Left hindlimb (tissue), 1 donor: ENCODE measurements at places on chromosomes 11 and 22.

DNA sequence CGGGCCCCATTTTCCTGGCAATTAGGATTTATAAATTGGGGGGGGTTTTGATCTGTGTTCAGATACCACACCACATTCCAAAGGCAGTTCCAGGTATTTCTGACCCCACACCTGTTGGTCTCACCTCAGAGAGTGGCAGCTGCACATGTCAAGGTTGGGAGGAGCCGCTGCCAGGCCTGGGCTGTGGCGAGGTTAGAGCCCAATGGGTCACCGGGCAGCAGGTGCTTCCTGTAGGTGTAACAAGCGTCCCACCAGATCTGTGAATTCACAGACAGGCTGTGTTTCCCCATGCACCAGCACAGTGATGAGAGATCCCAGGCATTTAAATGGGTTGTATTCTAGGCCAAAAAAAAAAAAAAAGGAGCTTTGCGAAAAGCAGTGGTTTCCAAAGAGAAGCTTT, 58.6 kb downstream of the CABIN1 start:
- DNase-seq: no peak

DNA sequence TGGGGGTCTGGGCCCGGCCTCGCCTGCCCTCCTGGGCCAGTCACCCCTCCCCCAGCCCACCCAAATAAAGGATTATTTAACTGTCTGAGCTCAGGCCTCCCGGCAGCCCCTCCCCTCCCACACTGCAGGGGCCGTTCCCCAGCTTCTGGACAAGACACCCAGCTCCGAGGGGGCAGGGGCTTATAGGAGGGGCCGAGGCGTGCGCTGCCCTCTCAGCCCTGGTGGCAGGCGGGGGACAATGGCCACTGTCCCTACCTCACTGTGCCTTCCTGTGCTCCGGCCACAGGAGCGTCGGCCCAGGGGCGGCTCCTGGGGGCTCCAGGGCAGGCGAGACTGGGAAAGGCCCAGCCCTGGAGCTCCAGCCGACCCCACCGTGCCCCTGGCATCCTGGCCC, 2.2 kb upstream of the SELENOO start:
- no peak for DNase-seq

DNA sequence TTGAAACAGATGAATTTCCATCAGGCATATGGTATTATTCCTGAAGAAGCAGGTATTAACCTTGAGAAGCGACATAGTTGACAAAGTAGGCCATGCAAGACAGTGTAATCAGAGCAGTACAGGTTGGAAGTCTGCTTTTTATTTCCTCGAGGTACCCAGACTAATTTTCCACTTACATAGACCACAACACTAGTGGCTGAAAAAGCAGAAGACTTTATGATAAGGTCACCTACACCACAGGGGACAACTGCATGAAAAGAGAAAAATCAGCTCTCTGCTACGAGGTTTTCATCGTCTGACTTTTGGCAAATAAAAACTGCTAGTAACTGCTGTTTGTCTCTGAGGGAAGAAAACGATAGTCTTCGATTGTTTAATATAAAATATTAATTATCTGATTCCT, 77.5 kb downstream of the CNTN5 start:
- DNase-seq: no peak

DNA sequence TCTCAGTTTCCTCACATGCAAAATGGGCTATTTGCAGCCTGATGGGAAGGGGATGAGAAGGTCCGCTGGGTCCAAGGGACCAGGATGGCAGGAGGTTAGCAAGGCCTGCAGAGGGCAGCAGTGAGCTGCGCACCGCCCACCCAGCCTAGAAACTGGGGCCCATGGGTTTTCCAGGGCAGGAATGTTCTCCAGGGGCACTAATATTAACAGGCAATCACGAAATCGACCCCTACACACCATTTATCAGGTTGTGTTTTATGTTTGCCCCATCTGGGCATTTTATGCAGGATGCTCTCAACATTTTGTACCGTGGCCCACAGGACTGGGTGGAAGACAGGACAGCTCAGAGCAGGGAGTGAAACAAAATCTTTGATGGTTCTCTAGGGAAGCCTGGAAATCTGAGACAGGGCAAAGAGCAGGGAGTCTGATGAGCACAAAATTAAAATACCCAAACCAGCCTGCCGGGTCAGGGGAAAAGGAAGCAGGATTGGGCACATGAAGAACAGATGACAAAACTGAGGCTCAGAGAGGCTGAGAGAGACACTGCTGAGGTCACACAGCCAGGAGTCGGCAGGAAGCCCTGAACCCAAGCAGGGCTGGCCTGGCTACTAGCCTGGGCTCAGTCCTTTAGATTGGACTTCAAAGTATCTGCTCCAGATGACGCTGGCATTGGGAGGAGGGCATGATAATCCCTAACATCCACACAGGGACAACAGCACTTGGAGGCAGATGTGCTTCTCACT, 1.6 kb upstream of the BCR start:
- peak; percentile 63 for DNase-seq

GRCh38 chr22:24810043-24810749, 4.2 kb downstream of the SGSM1 start:
- DNase-seq: no peak

DNA sequence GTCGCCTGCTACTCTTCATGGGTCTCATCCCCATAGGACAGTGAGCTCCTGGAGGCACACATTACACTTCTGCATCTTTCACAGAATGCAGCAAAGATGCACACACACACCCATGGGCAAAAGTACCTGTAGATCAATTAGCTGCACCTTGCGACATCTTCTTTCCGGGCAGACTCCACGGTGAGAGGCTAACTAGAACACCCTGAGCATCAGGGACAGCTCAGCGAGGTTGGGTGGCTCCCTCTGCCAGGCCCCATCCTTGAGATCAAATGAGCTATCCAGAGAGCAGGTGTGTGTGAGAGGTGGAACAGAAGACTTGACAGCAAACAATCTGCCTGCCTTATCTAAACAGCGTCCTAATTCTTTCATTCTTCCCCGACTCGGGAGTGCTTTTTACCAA, 96.1 kb upstream of the BID start:
- no peak for DNase-seq

- DNase-seq: no peak
Measured at GRCh38 chr11:126545057-126545555, 189.6 kb downstream of the ST3GAL4 start.

DNA sequence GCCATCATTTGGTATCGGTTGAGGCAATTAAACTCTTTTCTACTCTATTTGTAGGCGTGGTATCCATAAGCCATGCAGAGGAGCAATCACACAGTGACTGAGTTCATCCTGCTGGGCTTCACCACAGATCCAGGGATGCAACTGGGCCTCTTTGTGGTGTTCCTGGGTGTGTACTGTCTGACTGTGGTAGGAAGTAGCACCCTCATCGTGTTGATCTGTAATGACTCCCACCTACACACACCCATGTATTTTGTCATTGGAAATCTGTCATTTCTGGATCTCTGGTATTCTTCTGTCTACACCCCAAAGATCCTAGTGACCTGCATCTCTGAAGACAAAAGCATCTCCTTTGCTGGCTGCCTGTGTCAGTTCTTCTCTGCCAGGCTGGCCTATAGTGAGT, 8.4 kb downstream of the OR9G4 start:
- no peak for DNase-seq
